CD4-positive, alpha-beta T cell treated with Interferon alpha-2 for 1 hour (primary cell): ENCODE measurements at places on chromosomes 5 and 9.

GRCh38 chr9:20111173-20111843 lies 322.5 kb upstream of the SLC24A2 start:
- DNase-seq: no peak

DNA sequence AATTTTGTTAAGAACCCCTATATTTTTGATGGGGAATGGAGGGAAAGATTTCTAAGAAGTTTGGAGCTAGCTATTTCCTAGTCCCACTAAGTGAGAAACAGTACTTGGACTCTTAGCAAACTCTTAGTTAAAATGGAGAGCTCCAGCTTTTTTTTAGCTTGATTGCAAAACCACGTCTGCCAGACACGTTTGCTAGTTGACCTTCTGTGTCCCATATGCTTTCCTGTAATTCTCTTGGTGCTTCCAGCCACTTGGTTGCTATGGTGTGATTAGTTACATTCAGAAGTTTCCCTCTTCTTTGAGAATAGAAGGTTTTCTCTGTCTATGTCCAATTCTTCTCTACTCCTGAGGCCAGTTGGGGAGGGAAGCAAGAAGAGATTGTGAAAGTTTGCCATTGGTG lies 417.0 kb upstream of the TLE4 start:
- no peak for DNase-seq

- no peak for DNase-seq
These were observed 331.9 kb upstream of the CCNG1 start for GRCh38 chr5:163105456-163105855.

GRCh38 chr5:2756211-2757152 lies 5.0 kb upstream of the IRX2 start:
- no peak for DNase-seq

DNA sequence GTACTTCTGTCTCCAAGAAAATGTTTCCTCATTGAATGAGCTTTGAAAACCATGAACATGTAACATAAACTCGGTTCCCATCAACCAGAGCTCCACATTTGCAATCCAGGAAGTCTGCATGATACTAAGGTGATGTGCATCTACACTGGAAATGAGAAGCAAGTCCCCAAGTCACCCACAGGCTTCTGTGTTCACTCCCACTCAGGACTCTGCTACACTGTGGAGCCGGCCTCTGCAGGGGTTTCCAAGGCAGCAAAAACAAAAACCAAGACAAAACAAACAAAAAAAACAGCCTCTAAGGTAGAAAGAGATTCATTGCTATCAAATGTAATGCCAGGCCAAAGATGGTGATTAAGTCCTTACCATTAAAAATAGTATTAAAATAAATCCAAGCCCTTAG lies 593.7 kb downstream of the IRX1 start:
- DNase-seq: no peak

GRCh38 chr9:137077010-137077747 lies at the start of gene UAP1L1:
TSS of gene UAP1L1 (plus strand) at chr9:137077517. CDS start at chr9:137077533, 16 bp downstream.
- DNase-seq: peak; percentile 72

DNA sequence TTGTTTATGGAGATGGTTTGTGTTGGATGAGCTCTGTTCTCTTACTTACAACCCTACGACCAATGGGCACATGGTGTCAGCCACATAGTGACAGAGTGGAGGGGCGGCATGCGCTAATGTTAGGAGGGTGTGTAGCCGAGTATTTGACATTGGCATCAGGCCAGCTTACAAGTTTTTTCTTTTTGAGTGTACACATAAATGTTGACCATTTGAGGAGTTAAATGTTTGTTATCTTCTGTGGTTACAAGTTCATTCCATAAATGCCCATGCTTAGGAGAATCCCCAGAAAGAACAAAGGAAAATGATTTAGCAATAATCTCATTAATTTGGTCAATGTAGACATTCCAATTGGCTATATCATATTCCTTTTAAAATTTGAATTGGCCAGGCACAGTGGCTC lies 180.1 kb upstream of the ELL2 start:
- DNase-seq: no peak

DNA sequence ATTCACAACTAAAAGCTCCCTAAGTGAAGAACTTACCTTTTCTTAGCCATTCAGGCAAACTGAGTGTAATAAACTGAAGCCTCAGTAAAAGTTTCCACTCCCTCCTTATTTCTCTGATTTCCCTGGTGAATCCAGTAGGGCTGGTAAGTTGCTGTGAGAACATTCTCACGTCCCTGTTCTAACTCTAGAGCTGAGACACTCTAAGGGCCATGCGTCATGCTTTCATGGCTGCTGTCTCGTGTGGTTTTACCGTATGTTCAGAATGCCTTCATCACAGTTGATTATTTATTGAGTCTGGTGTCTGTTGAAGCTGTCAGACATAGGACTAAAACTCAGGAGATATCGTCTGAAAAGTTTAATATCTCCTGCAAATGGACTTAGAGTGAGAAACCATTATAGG lies 1.3 kb downstream of the OR2S2 start:
- no peak for DNase-seq
